ENCODE measurements at places on chromosomes 2 and 18. TPM values are rescaled to one million over a fixed set of nuclear protein-coding genes. Genes with fewer than 3 reads are reported as not detected.

ASXL2 gene
- 21.4 TPM for total RNA-seq

NBEAL1 gene
- total RNA-seq, result 16.4 TPM

RGPD3 gene
- total RNA-seq, result 0.04 TPM

DSEL gene
- total RNA-seq, result 0.48 TPM
